Stromal cell of bone marrow (primary cell): ENCODE measurements at places on chromosomes 7 and 10.

- peak; percentile 68 for DNase-seq
These were observed 103.8 kb downstream of the ARID5B start for GRCh38 chr10:62005281-62005680.

- DNase-seq: no peak
These were observed 190.8 kb downstream of the GLRX3 start for GRCh38 chr10:130326954-130327353.

- no peak for DNase-seq
These were observed 6.5 kb upstream of the SNX10 start for GRCh38 chr7:26284995-26285632.

- no peak for DNase-seq
These were observed 245.5 kb upstream of the NRP1 start for GRCh38 chr10:33579996-33580395.

- no peak for DNase-seq
These were observed 157.2 kb downstream of the PTPRN2 start for GRCh38 chr7:158430308-158431034.

GRCh38 chr7:142905759-142906158 lies 20.2 kb upstream of the TRPV6 start:
- DNase-seq: no peak

DNA sequence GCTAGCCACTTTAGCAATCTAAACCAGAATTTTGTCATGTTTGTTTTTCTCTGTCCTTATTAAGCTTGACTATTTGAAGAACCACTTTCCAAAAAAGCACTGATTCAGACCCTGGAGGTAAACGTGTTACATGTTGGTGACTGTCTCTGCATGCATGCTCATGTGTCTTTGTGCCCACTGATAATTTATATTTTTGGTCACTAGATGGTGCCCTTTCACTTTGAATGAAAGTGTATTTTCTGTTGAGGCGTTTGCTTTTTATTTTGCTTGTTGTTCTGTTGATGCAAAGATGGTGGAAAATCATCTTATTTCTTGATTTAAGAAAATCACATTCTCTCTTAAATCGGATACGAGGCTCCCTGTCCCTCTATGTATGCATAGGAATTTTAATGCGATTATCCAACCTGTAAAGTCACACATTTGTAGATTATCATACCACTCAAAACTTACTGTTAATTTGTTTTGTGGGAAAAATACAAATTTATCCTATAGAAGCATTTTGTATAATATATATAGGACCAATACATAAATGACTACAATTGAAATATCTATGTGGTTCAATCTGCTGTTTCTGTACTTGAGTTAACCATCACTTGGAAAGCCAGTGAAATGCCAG lies 269.3 kb downstream of the BICC1 start:
- DNase-seq: no peak

DNA sequence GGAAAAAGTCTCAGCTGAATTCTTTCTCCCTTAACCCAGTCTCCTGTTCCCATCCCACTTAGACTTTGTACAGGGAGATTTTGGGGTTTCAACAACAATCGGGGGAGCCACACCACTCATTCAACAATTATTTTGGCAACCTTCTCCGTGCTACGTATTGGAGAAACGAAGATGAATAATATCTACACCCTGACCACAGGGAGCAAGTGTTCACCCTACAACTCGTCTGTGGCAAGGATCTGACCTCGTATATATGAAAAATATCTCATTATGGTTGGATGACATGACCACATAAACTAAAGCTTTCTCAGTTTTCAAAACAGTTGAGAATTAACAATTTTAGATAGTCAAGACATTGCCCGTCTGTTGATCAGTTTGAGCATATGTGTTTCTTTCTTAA lies 302.1 kb downstream of the CACNA2D1 start:
- DNase-seq: no peak

DNA sequence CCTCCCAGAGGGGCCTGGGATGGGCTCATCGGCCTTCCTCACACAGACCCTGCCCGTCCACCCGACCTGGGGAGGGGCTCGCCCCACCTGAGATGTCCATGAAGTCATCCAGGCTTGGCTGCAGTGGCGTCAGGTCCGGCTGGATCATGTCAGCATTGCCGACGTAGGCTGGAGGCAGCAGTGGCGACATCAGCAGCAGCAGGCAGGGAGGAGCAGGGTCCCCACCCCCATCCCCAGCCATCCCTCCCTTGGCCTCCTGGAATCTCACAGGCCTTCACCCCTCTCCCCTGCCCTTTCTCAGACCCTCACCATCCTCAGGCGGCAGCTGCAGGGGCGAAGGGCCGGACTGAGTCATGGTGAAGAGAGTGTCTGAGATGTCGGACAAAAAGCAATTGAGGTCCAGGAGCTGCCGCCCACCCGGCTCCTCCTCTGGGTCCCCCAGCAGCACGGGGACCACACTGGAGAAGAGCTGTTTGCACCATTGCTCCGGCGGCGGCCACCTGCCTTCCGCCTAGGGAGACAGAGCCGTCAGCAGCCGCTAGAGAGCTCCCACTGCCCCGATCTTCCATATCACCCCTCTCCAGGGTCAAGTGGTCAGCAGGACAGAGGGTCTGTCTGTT lies 18.6 kb downstream of the MLXIPL start:
- no peak for DNase-seq

- peak; percentile 17 for DNase-seq
These were observed 105.8 kb downstream of the ARHGAP21 start for GRCh38 chr10:24617771-24618396.

DNA sequence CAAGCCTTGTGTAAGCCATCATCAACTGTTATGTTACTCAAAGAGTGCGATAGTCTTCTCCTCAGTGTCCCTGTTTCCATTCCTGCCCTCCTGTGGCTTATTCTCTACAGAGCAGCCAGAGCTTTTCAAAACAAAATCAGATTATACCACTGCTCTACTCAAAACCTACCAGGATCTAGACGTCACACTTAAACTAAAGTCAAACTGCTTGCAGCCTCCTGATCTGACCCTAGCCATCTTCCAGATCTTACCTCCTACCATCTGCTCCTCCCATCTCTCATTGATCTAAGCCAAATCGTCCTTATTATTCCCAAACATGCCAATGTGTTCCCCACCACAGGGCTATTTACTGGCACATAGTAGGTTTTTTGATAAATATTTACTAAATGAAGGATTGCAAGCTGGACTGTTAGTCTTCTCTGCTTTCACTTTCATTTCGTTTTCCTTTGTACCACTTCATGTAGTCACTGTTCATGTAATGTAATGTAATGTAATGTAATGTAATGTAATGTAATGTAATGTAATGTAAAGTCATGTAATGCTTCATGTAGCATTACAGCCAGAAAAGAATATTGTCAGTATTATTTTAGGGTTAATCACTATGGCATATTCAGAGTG lies 116.1 kb downstream of the GPR37 start:
- DNase-seq: no peak
